ENCODE measurements at places on chromosomes 7 and 10.

DNA sequence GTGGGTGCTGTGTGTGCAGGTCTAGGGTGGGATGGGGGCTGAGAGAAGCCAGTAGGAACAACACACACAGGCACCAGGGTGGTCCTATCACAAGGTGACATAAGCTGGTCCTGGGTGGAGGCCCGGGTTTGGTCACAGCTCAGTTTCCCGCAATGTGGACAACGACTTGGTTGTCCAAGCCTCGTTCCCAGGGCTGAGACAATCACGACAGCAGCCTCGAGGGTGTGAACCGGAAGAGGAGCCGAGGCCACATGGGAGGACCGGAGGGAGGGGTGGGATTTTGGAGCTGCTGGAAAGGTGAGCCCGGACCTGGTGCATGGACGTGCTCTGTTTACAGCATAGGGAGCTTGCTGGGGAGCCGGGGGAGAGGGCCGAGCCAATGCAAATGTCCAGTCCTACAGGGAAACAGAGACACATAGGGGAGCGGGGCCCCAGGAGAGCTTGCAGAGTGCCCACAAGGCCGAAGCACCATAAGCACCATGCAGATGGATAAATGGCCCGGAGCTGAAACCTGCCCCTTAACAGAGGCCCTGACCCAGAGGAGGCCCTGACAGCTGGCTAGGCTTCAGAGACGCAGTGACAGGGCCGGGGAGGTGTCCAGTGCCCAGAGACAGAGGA, 92.8 kb downstream of the PRKAG2 start:
- DNase-seq = no peak

- peak; percentile 17 for DNase-seq
These were observed 90.4 kb downstream of the COBL start for GRCh38 chr7:51226063-51226755.

DNA sequence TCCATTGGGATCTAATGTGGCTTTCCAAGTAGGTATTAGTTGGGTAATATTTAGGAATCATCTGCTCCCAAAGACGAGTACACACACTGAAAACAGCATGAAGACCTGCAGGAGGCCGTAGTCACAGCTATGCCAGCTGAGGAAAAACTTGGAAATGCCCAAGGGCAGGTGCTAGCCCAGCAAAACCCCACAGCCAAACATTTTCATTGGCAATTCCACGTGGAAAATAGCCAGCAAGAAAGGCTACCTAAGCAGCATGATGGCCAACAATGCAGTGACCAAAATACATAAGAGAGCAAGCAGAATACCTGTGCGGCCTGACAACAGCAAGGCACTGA, 32.7 kb downstream of the DOCK4 start:
- DNase-seq = no peak

DNA sequence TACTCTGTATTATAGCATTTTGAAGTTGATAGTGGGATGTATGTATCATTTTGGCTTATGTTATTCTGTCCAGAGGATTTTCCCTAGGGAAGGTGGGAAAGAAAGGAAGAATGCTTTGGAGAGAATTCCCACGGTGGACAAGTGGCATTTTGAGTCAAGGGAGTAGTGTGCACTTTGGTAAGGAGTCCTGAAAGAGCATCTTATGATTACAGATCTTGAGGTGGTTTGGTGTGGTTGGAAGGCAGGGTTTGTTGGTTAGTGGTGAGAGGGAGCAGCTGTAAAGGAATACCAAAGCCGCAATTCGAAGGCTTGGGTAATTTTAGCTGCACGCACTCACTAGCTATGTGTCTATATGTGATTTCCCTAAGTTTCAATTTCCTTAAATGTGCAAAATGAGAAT, 16.1 kb downstream of the CCSER2 start:
- no peak for DNase-seq

DNA sequence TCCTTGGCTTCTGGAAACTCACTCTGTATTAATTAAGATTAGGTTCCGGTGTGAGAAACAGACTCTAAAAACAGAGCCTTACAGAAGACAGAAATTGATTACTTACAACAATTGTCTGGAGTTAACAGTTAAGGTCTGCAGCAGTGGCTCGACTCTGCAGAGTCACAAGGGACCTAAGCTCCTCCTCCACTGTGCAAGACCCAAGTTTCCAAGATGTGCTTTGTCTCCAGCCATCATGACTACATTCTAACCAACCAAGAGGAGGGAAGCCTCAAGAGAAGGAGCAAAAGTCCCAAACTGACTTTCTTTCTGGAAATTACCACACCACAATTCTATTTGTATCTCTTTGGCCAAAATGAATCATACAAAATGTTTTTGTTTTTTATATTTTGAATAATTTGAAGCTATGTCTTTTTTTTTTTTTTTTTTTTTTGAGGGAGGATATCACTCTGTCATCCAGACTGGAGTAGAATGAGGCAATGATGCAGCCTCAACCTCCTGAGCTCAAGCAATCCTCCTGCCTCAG, 14.2 kb upstream of the ODAD2 start:
- DNase-seq = no peak

DNA sequence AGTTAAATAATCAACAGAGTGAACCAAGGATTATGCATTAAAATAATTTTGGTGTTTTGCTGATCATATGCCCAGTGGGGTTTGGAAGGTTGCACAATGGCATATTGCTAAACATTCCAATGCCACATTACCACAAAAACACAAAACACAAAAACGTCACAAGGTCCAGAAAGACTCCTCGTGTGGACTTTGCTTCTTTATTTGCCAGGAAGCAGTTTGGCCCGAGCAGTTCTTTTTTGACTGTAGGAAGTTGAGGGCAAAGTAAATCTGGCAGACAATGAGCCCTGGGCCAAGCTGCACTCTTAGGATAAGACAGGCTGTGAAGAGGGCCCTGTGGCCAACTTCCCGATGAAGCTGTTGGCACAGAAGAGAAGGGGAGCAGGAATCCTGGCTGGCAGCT, 39.2 kb upstream of the SLC35B4 start:
- no peak for DNase-seq

GRCh38 chr10:91023700-91024398, 103.0 kb upstream of the ANKRD1 start:
- no peak for DNase-seq

DNA sequence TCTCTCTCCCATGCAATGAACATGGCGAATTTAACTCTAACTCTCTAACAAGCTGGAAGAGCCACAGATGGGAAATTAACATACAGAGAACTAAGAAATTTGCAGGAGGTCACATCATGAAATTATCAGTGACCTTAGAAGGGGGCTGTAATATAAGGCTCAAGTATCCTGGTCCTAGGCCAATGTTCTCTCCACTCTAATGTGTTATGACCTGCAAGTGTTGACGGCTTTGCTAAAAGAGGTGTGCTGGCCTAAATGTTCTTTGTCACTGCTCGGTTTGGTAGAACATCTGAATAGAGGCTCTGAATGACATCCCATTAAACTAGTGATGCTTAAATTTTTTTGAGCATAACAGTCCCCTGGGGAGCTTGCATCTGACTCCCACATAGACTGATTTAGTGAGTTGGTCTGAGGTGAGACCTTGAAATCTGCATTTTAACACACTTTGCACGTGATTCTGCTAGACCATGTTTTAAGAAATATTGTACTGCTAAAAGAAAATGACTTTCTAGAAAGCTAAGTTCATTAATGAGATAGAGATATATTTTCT, 129.3 kb downstream of the GFRA1 start:
- no peak for DNase-seq

GRCh38 chr10:71773221-71773971, at the start of gene VSIR:
Gene VSIR, minus strand, starts transcription at chr10:71773520. Its CDS starts 81 bp downstream, at chr10:71773439.
- peak; percentile 97 for DNase-seq

DNA sequence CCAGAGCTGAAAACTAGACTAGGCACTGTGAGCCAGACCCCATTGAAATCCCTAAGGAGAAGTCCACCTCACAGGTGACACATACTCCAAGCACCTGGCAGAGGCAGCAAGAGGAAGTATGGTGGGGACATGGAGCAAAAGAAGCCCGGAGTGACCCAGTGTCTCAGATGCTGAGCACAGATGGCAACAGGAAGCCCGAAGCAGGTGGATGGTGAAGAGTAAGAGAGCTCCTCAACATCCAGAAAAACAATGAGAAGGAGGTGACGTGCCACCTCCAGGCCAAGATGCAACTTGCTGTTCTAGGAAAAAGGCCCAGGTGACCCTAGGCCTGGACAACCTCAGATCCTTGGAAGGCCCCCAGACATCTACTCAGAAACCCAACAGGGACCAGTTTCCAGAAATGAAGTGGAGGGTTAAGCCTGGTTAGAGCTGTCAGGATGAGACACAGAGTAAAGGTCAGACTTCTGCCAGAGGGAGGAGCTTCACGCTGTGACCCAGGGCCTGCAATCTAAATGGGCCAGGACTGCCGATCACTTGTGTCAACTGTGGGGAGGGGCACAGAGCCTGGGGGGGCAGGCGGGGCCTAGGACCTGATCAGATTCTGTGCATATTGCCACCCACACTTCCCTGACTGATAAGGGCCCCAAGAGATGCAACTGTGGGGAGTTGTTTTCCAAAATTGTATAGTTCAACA, 2.4 kb upstream of the COBL start:
- DNase-seq = no peak

GRCh38 chr7:47489624-47490023, 92.3 kb downstream of the TNS3 start:
- DNase-seq = no peak

GRCh38 chr10:11823122-11823988, at the start of gene PROSER2:
Gene PROSER2, plus strand, starts transcription at chr10:11823356. Its CDS starts 28,722 bp downstream, at chr10:11852078.
- no peak for DNase-seq

DNA sequence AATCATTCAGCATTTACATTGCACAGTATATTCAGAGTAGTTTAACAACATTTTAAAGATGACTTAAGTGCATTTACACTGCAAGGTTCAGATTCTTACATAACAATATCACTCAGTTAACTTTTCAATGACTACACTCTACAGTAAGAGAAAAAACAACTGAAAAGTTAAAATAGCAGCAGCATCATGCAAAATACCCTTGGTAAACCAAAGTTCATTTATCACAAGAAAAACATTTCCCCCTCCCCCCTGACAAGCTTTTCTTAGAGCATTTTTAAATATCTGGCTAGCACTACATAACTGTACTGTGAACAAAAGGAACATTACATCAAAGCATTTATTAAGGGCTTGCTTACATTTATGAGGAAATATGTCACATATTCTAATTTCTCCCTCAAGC, 179.5 kb upstream of the HGF start:
- no peak for DNase-seq

DNA sequence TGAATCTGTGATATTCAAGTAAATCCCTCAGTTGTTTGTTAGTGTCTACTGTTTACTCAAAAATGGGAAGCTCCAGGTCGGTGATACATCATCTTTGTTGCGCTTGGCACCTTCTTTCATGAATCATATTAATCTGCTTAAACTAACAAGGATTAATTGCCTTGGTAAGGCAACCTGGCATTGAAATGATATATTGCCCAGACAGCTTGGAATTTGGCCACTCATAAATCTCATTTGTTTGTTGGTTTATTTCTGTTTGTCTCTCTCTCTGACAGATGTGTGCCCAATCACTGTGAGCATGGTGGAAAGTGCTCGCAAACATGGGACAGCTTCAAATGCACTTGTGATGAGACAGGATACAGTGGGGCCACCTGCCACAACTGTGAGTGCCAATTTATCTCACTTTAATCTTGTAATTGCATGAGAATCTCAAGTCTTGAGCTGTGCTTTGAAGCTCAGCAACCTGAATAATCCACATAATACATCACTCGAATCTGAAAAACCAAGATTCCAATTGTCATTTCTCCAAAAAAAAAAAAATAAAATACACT, 1104.8 kb upstream of the C7orf33 start:
- DNase-seq = no peak

DNA sequence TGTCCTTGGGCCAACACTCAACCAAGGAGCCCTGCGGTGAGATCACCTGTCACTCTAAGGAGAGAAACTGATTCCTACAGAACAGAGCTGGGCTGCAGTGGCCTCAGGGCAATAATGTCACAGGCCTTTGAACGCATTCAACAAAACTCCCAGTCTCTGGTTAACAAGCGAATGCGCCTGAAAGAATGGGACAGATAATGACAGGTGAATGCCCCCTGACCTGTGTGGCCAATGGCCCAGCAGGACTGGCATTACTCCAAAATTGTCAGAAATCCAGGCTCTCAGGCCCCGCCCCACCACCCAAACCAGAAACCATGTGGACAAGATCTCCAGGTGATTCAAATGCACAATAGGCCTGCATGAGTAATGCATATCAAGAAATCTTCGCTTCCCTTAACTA, 277.7 kb upstream of the KLF6 start:
- no peak for DNase-seq

- DNase-seq = no peak
These were observed 809.1 kb downstream of the ANKRD7 start for GRCh38 chr7:119033641-119034040.

GRCh38 chr7:29190349-29191045, 4.1 kb upstream of the CHN2 start:
- DNase-seq = no peak

GRCh38 chr10:3210251-3210877, 37.8 kb upstream of the PITRM1 start:
- DNase-seq = no peak

DNA sequence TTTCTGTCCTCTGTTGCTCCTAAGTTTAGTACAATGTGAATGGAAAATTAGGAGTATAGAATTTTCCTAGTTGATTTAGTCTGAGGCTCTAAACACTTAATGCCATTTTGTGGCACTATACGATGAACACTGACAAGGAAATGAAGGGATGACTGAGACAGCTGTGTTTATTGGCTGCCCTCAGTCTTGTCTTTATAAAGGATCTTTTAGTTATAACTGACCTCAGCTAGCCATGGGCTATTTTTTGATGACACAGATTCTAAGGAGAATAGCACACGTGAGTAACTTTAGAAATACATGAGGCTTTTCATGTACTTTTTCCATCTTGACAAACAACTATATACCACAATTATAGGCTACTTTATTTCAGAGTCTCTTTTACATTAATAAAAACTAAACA, 113.7 kb downstream of the PRKG1 start:
- DNase-seq = no peak

DNA sequence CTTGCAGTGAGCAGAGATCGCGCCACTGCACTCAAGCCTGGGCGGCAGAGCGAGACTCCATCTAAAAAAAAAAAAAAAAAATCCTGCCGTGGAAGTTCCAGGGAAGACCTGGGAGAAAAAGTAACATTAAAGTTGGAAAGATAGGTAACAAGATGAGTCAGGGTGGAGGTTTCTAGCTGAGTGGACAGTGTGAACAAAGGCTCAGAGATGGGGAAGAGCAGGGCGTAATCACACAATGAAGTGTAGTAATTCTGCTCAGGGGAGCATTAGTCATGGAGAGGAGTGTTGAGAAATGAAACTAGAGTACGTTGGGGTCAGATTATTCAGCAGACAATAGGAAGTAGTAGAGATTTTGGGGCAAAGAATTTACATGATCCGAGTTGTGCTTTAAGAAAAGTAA, 21.6 kb upstream of the WASL start:
- DNase-seq = peak; percentile 96

GRCh38 chr10:11161096-11161495, 143.4 kb downstream of the CELF2 start:
- no peak for DNase-seq

Data from foreskin keratinocyte (primary cell).